Airway epithelial cell (primary cell): ENCODE measurements at places on chromosomes 5 and 9. TPM values are rescaled to one million over a fixed set of nuclear protein-coding genes. Genes with fewer than 3 reads are reported as not detected.

The KDM3B gene
- 23.8 and 31.4 TPM in 2 replicates for total RNA-seq

The IL17B gene
- 0.63 TPM in 1 of 2 replicates, not detected in the other for total RNA-seq

The SMIM32 gene
- total RNA-seq, result not detected in 2 replicates

The FGF1 gene
- total RNA-seq, result 0.93 and 2.0 TPM in 2 replicates

The KIAA0825 gene
- 2.0 and 2.3 TPM in 2 replicates for total RNA-seq

The SLCO4C1 gene
- under 0.01 and 0.21 TPM in 2 replicates for total RNA-seq

The HTR4 gene
- not detected in 2 replicates for total RNA-seq

The ELP1 gene
- total RNA-seq, result 31.6 and 34.0 TPM in 2 replicates

The ARHGEF28 gene
- total RNA-seq, result 15.7 and 19.5 TPM in 2 replicates

The TSSK1B gene
- 0.14 and 0.37 TPM in 2 replicates for total RNA-seq
